ENCODE measurements at places on chromosomes 6 and 20.

DNA sequence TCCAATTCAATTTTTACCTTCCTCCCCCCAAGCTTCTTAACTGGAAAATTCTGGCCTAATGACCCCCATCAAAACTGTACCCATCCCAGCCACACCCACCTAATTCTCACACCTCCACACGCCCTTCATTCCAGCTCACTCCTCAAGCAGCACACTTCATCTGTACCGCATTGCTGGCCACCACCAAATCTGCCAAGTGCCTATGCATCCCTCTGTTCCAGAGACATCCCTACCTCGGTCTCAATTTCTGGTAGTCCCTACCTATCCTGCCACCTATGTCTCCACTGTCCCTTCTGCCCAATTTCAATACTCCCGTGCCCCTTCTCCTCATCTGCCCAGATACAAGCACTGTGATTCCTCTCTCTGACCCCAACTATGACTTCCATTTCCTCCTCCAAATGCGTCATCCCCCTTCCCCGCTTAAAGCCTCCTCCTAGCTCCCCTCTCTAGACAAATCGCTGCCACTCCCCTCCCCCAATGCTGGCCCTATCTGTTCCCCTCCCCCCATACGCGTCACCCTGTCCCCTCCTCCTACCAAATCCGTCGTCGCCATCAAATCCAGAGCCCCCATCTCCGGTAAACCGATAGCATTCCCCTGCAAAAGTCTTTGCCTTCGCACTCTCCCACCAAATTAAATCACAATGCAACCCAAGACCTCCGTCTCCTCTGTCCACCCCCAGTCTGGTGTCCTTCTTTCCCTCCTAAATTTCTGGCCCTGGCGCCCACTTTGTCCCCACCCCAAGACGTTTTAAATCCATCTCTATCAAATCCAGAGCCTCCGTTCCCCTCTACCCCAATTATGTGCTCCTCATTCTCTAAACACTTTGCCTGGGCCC lies 1.2 kb downstream of the MTCH1 start:
- no peak for DNase-seq

- no peak for DNase-seq
Observed at GRCh38 chr6:28897369-28897745, 26.4 kb downstream of the TRIM27 start.

- peak; percentile 47 for DNase-seq
Observed at GRCh38 chr6:33702345-33702977, 9.0 kb downstream of the UQCC2 start.

DNA sequence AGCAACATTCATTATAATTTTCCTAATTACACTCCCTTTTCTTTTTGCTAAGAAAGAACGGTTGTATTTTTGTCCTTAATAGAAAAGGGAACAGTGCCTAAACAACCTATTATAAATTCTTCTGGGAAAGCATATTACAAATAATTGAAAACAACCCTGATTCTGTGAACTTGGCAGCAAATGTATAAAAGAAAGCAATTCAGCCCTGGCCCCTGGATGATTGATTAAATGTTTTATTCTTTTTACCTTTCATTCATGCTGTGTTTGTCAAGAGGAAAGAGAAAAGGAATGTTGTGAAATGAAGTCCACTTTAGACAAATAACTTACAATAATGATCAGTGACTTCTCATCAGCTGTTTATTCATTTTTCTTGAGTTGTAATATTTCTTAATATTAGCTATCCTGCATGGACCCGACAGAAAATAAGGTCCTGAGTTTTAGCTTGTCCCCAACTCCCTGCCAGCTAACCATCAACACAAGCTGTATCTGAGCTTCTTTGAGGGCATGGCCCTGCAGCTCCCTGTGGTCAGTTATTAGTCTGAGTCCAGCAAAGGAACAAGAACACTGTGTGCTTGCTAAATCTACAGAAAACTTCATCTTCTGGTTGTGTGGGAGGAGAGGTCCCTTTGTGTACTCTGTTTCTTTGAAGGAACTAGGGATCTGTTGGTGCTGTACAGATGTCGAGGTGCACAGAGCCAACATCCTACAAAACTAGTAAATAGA lies 248.2 kb downstream of the LAMA2 start:
- no peak for DNase-seq

- DNase-seq: no peak
Observed at GRCh38 chr6:26043384-26044139, 43.7 kb upstream of the HFE start.

DNA sequence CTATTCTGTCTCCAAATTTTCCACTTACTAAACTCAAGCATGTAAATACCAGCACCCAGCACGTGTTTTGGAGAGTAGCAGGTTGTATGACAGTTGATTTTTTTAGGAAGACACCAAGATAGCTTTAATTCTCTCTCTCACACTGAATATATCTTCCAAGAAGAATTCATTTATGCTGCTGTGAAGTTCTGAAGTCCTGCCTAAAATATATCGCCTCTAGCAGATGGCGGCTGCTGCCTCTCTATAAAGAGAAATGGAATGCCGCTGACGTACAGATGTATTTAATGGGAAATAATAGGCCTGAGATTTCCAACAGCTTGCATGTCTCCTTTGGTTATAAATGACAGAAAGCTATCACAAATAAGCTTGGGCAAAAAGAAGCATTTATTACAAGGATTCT lies 74.7 kb downstream of the PFDN4 start:
- no peak for DNase-seq

Data from KBM-7 (cell line).